ENCODE measurements at places on chromosomes 13 and 19. TPM values are rescaled to one million over a fixed set of nuclear protein-coding genes. Genes with fewer than 3 reads are reported as not detected.

- no peak for DNase-seq
Observed at GRCh38 chr13:52034616-52035226, 10.2 kb downstream of the UTP14C start.

SERTM1 gene
- total RNA-seq, result not detected

ICAM5 gene
- 0.41 TPM for total RNA-seq

GRCh38 chr13:43864921-43865320 lies 14.6 kb downstream of the CCDC122 start:
- DNase-seq, result no peak

- no peak for DNase-seq
Observed at GRCh38 chr13:72657379-72657778, 70.0 kb downstream of the MZT1 start.

FCGBP gene
- 3.2 TPM for total RNA-seq

GRCh38 chr19:5154129-5154798 lies 185.4 kb downstream of the KDM4B start:
- no peak for DNase-seq

GPR12 gene
- total RNA-seq, result not detected

ZNF225 gene
- 4.2 TPM for total RNA-seq

DNA sequence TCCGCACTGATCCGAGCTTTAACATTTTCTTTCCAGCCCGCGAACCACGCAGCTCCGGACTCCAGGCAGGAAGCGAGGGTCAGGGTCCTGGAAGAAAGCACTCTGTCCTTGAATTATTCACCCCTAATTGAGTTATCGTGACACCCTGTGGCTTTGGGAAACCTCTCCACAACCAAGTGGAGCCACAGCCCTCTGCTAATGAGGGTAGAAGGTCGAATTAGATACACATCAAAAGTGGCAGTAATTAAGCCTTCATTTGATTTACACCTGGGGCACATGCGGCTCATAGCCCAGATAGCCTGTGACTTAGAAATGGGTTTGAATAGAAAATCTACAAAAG lies 15.9 kb upstream of the RNF17 start:
- no peak for DNase-seq

DNA sequence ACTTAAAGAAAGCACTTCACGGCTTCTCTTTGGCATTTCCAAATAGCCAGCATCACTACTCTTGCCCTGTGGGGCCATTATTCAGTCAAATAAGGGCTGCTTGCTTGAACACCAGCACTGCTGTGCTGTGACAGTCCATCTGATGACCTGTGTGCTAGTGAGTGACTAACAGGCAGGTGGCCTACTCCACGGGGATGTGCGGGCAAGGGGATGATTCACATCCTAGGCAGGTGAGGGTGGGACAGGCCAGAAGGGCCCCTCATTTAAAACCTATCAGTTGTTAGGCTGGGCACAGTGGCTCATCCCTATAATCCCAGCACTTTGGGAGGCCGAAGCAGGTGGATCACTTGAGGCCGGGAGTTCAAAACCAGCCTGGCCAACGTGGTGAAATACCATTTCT lies 8.2 kb downstream of the CCNE1 start:
- DNase-seq, result no peak

GRCh38 chr19:13055213-13056051 lies 47.2 kb downstream of the LYL1 start:
- DNase-seq, result no peak

DNA sequence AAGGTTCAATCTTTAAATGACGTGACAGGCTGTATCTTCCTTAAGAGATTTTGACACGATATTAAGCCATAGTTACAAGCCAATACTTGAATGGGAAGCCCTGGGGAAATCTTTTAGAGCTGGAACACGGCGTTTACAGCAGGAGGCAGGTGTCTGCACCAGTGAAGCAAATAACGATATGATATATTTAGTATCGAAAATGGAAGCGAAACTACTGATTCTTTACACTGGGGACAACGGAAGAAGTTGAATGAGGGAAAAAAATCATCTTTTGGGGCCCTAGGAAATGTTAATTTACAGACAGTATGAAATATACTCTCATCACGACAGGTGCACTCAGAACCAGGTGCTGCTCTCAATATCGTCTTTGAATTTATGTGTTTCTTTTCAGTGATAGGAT lies 793.9 kb upstream of the PCDH20 start:
- DNase-seq, result no peak

STARD13 gene
- 1.5 TPM for total RNA-seq

DNA sequence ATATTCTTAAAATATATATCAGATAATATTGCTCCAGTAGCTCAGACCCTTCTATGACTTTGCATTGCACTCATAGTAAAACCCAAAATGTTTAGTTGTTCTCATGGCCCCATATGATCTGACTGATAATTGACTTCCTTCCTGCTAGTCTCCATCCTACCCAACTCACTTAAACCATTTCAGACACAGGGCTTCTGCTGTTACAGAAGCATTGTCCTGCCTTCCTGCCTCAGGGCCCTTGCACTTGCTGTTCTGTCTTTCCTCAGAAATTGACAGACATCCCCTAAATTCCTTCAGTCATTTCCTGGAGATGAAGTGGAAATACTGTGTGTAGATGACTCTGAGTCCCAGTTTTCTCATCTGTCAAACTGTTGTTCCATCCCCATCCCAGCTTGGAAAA lies 19.7 kb downstream of the FBXL12 start:
- no peak for DNase-seq

ZNF793 gene
- total RNA-seq, result 2.7 TPM

DNA sequence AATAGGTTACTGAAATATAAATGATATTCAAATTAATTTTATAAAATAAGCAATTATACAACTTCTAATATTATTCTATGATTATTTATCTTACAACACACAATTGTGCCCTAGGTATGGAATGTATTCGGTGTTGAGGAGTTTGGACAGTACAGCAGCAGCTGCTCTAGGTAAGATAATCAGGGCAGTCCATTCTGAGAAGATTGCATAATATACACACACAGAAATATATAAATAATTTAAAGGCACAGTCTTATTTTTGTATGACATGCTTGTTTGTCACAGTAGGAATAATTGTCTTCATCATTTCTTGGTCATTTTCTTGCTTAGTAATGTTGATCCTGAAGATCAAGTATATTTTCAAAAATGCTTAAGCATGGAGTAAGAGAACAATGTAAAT lies 849.4 kb upstream of the MIR17HG start:
- DNase-seq, result no peak

DNA sequence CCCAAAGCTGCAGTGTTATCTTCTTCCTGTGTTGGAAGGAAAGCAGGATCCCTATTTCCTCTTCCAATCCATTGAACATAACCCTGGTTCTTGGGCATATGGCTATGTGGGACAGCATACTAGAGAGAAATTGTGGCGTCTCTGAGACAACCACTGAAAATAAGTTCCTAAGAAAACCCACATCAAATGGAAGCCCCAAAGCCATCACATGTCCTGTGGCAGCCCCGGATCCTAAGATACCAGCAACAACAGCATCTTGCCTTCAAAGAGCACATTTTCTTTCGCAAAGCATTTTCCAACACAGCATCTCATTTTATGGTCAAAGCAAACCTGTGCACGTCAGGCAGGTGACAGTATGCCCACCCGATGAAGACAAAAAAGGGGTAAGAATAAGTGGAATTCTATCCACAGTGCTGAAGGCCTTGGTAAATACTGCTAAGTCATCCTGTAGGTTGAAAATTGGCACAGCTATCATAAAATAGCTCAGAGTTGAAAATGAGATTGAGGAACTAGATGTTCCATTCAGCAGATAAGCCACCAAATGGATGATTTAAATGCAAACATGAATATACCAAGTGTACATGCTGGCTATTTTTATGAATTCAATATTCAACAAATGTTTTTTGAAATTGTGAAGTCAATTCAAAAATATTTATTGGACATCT lies 232.2 kb downstream of the DLEU7 start:
- no peak for DNase-seq

- no peak for DNase-seq
Observed at GRCh38 chr13:96229356-96229755, 139.4 kb downstream of the HS6ST3 start.

FAM83E gene
- total RNA-seq, result 4.1 TPM

- no peak for DNase-seq
Observed at GRCh38 chr19:29629836-29630534, 23.9 kb downstream of the POP4 start.
